Aorta (tissue), 5 donors: ENCODE measurements at places on chromosomes 16 and 17.
A peak's percentile ranks its signal among the peaks of the same experiment; 100 is the strongest.

GRCh38 chr17:79674506-79675412 is 56.0 kb upstream of the ENPP7 start:
- no peak for DNase-seq

GRCh38 chr16:62216837-62217236 is 180.6 kb upstream of the CDH8 start:
- DNase-seq: no peak

DNA sequence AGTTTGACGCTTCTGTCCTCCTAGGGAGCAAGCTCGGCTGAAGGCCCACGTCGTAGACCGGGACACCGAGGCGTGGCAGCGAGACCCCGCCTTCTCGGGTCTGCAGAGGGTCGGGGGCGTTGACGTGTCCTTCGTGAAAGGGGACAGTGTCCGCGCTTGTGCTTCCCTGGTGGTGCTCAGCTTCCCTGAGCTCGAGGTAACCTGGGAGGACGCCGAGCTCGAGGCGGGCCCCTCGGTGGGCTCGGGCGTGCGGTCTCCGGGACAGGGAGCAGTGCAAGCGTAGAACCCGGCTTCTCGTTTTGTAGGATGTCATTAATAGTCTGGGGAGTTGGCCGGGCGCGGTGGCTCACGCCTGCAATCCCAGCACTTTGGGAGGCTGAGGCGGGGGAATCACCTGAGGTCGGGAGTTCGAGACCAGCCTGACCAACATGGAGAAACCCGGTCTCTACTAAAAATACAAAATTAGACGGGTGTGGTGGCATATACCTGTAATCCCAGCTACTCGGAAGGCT is 715 bp downstream of the ENDOV start:
- DNase-seq: no peak

DNA sequence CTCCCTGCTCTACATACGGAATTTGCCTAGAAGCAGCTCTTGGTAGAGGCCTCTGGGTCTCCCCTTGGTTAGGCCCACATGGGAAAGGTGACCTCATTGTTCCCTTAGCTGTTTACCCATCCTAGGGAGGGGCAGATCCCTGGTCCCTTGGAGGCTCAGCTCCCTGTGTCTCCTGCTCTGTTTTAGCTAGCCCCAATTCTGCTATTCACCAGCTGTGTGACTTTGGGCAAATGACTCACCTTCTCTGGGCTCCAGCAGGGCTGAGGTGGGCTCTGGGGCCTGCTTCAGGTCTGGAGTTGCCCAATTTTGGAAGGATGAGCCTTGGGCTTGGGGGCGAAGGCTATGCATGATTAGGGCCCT is 3.9 kb downstream of the ABCC3 start:
- DNase-seq: peak; percentile 70

- no peak for DNase-seq
Observed at GRCh38 chr17:41666237-41666641, 22.4 kb upstream of the EIF1 start.

GRCh38 chr16:79562166-79562823 is 38.2 kb downstream of the MAF start:
- no peak for DNase-seq
